Stimulated activated memory B cell treated with anti-CD40 and anti-IgM and Interleukin-4, amounts not matched to agents 10 μg/mL and 1 μg/mL and 100 μg/mL, for 72 hours (primary cell): ENCODE measurements at places on chromosomes 2 and 18.

DNA sequence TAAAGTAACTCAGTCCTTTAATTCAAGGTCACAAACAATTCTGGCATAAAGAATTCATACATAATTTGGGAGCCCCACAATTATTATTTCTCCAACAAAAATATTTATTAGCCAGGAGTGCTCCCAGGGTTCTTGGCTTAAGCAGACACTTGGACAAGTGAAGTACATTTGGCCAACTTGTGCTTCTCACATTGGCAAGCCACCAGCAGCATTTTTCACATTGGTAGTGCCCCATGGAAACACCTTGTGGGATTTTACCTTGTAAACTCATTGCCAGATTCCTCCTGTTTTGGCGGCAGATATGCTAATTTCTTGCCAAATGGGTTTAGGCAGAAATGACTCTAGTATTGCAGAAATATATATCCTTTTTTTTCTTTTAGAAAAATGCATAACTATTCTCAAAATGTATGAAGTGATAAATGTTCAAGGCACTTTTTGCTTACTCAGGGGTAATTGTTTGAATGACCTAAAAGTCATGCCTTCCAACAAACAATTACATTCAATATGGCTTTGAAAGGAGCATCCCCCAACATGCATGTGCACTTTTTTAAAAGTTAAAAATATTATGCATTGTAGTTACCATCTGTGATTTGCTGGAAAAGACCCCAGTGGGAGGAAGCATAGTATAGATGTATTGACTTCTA is 113.5 kb downstream of the CSRNP3 start:
- H3K27ac ChIP-seq = no peak overlapping the region
- no peaks in the 10 kb centered on the region for H3K27me3 ChIP-seq
- no peak for ATAC-seq
- peaks cover 12% of the 10 kb centered on the region for H3K4me1 ChIP-seq
- H3K36me3 ChIP-seq = no peaks in the 10 kb centered on the region
- H3K4me3 ChIP-seq = no peak overlapping the region

DNA sequence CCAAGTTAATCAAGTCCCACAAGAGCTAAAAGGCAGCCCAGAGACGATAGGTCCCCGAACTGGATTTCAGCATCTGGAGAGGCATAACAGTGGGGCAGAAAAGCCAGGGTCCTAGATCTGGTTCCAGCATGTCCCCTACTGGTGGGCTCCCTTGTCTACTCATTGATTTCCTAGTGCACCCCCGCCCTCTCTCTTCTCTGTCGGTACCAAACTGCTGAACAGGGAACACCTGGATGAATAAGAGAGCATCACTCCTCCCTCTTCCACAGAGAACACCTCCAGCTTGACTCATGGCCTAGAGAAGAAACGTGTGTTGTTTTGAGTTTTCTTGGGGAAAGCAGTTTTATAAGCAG is 101.3 kb downstream of the FOXI3 start:
- peaks cover 6% of the 10 kb centered on the region for H3K4me1 ChIP-seq
- H3K4me3 ChIP-seq = no peak overlapping the region
- peaks cover 67% of the 10 kb centered on the region for H3K27me3 ChIP-seq
- no peaks in the 10 kb centered on the region for H3K36me3 ChIP-seq
- no peak overlapping the region for H3K27ac ChIP-seq

DNA sequence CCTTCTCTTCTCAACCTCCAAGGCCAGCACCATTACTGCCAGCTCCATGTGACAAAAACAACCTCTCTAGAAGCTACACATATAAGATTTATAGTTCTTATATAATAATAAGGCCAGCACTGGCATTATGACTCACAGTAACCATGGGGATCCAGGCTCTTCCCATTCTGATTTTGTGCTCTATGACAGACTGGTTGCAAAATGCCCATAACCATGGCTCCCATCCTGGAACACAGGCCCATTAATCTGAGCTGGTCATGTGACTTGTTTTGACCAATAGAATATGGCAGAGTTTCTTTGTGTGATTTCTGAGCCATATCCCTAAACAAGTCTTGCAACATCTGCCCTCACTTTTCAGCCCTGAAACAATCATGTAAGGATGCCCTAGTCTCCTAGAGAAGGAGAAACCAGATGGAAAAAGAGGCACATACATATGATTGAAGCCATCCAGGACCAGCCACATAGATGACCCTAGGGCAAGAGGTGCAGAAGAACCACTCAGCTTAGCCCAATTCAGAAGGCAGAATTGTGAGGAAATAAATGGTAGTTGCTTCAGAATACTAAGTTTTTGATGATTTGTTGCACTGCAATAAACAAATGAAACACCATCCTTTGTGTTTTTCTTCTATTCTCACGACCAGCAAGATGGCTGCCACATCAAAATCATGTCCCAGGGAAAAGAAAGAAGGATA is 173.9 kb downstream of the SUCLG1 start:
- no peaks in the 10 kb centered on the region for H3K36me3 ChIP-seq
- no peaks in the 10 kb centered on the region for H3K27me3 ChIP-seq
- ATAC-seq = no peak

DNA sequence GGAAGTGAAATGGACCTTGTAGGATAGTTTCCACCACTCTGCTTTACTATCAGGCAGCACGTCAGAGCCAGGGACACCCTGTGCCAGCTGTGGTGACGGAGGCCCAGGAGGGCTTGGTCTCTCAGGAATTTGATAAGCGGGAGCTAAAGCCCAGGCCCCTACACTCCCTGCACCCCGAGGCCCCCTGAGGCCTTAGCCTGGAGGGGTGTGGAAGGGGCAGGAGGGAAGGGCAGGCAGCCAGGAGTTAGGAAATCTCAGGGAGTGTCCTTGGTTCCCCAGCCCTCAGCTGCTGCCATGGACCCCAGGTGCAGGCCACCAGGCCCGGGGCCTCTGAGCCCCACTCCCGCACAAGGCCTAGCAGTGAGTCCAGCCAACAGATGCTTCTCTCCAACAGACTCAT is 38.2 kb downstream of the PDIA6 start:
- no peak overlapping the region for H3K4me3 ChIP-seq
- H3K36me3 ChIP-seq = peaks cover 19% of the 10 kb centered on the region
- ATAC-seq = no peak

DNA sequence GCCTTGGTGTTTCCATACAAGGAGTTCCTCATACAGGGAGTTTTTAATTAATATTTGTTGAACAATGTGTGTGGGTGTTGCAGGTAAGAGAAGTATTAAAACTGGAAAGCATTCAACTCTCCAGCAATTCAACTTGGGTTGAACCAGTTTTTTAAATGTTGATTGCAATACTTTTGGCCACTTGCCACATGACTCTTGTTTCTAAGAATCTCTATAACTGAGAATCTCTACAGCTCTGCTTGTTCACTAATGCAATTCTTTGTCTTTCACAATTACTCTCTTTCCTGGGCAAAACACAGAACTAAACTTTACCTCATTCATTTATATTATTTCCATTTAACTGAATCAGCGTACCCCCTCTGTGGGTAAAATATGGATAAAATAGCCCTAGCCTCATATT is 429.4 kb downstream of the ARHGAP15 start:
- H3K4me3 ChIP-seq = no peak overlapping the region
- H3K27ac ChIP-seq = no peak overlapping the region
- H3K27me3 ChIP-seq = no peaks in the 10 kb centered on the region
- H3K4me1 ChIP-seq = peaks cover 2% of the 10 kb centered on the region
- ATAC-seq = no peak

DNA sequence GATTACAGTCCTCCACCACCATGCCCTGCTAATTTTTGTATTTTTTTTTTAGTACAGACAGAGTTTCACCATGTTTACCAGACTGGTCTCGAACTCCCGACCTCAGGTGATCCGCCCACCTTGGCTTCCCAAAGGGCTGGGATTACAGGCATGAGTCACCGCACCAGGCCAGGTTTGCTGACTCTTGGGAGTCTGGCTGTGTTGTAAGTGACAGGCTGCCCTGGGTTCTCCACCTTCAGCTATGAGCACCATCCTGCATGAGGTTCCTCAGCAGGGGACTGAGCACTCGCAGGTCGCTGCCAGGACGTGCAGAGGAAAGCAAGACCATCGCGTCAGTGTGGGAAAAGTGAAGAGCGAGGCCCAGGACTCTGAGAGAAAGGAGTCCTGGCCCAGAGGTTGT is 112.6 kb upstream of the NDUFV2 start:
- H3K27me3 ChIP-seq = no peaks in the 10 kb centered on the region

GRCh38 chr18:10051877-10052631 is 138.2 kb downstream of the VAPA start:
- H3K4me1 ChIP-seq = peaks cover 3% of the 10 kb centered on the region
- ATAC-seq = no peak
- H3K27ac ChIP-seq = no peak overlapping the region
- H3K4me3 ChIP-seq = no peak overlapping the region
- H3K27me3 ChIP-seq = peaks cover 8% of the 10 kb centered on the region

GRCh38 chr2:96353032-96353561 is 17.5 kb downstream of the NCAPH start:
- no peak overlapping the region for H3K4me3 ChIP-seq
- H3K27ac ChIP-seq = no peak overlapping the region
- H3K36me3 ChIP-seq = no peaks in the 10 kb centered on the region
- no peaks in the 10 kb centered on the region for H3K4me1 ChIP-seq
- no peak for ATAC-seq

- H3K36me3 ChIP-seq = peaks cover 9% of the 10 kb centered on the region
- H3K4me3 ChIP-seq = no peak overlapping the region
- peaks cover 55% of the 10 kb centered on the region for H3K27me3 ChIP-seq
- peak; percentile 77 for ATAC-seq
- peak overlapping the region; percentile 53 for H3K27ac ChIP-seq
- peaks cover 21% of the 10 kb centered on the region for H3K4me1 ChIP-seq
These were observed 154.1 kb upstream of the HS6ST1 start for GRCh38 chr2:128472789-128473174.
